ENCODE measurements at places on chromosomes 1 and 21.

GRCh38 chr1:7010534-7011200 lies 225.4 kb downstream of the CAMTA1 start:
- H3K27ac ChIP-seq, result no peak overlapping the region
- DNase-seq, result no peak
- no peaks in the 10 kb centered on the region for H3K4me1 ChIP-seq
- H3K4me3 ChIP-seq, result no peak overlapping the region

GRCh38 chr1:201395936-201396335 lies 3.2 kb downstream of the LAD1 start:
- peaks cover 30% of the 10 kb centered on the region for H3K27me3 ChIP-seq
- H3K27ac ChIP-seq, result no peak overlapping the region
- no peaks in the 10 kb centered on the region for H3K4me1 ChIP-seq

GRCh38 chr1:166836733-166837132 lies 2.5 kb upstream of the POGK start:
- H3K4me1 ChIP-seq, result peaks cover 11% of the 10 kb centered on the region
- no peak overlapping the region for H3K4me3 ChIP-seq
- no peaks in the 10 kb centered on the region for H3K27me3 ChIP-seq

- H3K36me3 ChIP-seq, result no peaks in the 10 kb centered on the region
- H3K4me1 ChIP-seq, result peaks cover 32% of the 10 kb centered on the region
- H3K4me3 ChIP-seq, result no peak overlapping the region
- DNase-seq, result no peak
- H3K27me3 ChIP-seq, result no peaks in the 10 kb centered on the region
Observed at GRCh38 chr1:151370211-151370911, 2.1 kb downstream of the SELENBP1 start.
